ENCODE measurements at places on chromosomes 5 and 9.

- DNase-seq, result no peak
Observed at GRCh38 chr9:7053903-7054302, 296.1 kb downstream of the KDM4C start.

DNA sequence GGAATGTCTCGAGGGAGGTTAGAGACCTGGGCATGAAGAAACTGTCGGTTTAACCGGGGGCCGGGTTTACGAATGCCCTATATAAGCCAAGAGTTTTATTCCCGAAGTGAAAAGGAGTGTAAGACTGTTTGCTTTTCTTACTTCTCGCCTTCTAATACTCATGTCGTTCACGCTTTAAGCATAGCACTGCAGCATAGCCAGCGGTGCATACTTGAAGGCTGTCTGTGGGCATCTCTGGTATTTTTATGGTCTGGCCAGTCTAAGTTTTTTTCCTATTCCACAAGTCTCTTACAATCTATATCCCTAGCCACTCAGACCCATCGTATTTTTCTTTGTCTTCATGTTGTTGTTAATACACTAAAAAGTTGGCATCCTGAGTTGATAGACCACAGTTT lies 1.2 kb downstream of the UHRF2 start:
- peak; percentile 59 for DNase-seq

- no peak for DNase-seq
Observed at GRCh38 chr9:36837431-36838405, 196.3 kb downstream of the PAX5 start.

- DNase-seq, result peak; percentile 67
Observed at GRCh38 chr5:55603922-55604321, 69.2 kb upstream of the PLPP1 start.

DNA sequence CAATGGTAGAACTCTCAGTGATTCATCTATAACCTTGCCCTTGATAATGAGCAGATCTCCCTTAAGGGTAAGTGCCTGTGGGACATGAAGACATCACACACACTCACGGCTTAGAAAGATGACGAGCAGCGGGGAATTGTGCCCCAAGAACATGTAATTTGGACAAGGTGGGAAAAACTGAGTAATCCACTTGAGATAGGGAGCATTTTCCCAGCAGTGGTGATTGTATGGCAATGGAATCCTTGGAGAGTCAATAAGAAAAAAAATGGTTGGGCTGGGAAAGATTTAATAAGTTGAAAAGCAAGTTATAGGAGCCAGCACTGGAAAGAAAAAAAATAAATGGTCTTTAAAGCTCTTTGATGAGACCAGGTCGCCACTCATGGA lies 193.1 kb downstream of the GLIS3 start:
- no peak for DNase-seq

Measured in Karpas-422 (cell line).